ENCODE measurements at places on chromosomes 11 and 22. TPM values are rescaled to one million over a fixed set of nuclear protein-coding genes. Genes with fewer than 3 reads are reported as not detected.

GRCh38 chr11:17267576-17267975 is 9.0 kb upstream of the NUCB2 start:
- DNase-seq, result no peak
- no peaks in the 10 kb centered on the region for H3K27me3 ChIP-seq
- H3K36me3 ChIP-seq, result no peaks in the 10 kb centered on the region

- H3K4me3 ChIP-seq, result no peak overlapping the region
- no peak overlapping the region for H3K27ac ChIP-seq
- no peaks in the 10 kb centered on the region for H3K36me3 ChIP-seq
- no peaks in the 10 kb centered on the region for H3K27me3 ChIP-seq
- no peak for DNase-seq
These were observed 19.8 kb downstream of the MMP27 start for GRCh38 chr11:102685754-102686153.

- H3K4me3 ChIP-seq, result no peak overlapping the region
- no peaks in the 10 kb centered on the region for H3K36me3 ChIP-seq
- H3K27ac ChIP-seq, result no peak overlapping the region
- H3K4me1 ChIP-seq, result no peaks in the 10 kb centered on the region
- no peak for DNase-seq
- H3K27me3 ChIP-seq, result peaks cover 4% of the 10 kb centered on the region
These were observed 100.3 kb downstream of the SNX19 start for GRCh38 chr11:130815956-130816355.

The A4GALT gene
- 17.1 TPM for total RNA-seq

The CHRM1 gene
- 0.22 TPM for total RNA-seq

DNA sequence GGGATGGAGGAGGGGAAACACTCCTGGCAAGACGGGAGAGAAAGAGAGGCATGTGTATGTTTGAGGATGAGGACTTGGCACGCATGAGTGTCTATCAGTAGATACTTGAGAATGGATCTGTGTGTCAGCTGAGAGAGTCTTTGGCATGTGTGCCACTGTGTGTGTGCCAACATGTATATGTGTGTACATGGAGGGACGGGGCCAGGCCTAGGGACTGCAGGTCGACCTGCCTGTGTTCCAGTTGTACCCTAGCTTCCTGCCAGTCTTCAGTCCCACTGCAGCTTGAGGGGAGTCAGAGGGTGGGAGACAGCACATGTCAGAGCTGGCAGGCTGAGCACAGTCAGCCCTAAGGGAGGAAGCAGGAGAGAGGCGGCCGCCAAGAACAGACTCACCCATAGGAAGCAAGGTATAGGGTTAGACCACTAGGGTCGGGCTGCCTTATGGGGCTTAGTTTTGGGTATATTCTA is 5.6 kb downstream of the CLCF1 start:
- H3K27me3 ChIP-seq, result no peaks in the 10 kb centered on the region
- no peaks in the 10 kb centered on the region for H3K36me3 ChIP-seq
- DNase-seq, result no peak

DNA sequence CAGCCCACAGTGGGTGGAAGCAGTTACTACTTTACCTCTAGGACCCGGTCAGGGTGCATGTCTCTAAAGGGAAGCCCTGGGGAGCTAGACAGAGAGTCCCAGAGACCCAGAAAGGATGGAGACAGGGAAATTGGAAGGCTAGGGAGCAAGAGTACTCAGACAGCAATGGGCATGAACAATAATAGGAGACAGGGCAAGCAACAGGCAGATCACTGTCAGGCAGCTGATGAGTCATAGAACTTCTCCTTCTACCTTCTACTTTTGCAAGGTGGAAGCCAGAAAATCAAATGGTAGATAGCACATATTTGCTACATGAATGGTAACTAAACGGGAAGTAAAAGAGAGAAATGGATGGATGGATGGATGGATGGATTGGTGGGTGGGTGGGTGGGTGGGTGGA is 19.6 kb downstream of the CD5 start:
- no peaks in the 10 kb centered on the region for H3K36me3 ChIP-seq
- no peak for DNase-seq
- H3K4me1 ChIP-seq, result no peaks in the 10 kb centered on the region
- H3K27me3 ChIP-seq, result no peaks in the 10 kb centered on the region
- no peak overlapping the region for H3K4me3 ChIP-seq
- no peak overlapping the region for H3K27ac ChIP-seq

The OR52I1 gene
- total RNA-seq, result not detected

The KLHDC7B gene
- not detected for total RNA-seq

DNA sequence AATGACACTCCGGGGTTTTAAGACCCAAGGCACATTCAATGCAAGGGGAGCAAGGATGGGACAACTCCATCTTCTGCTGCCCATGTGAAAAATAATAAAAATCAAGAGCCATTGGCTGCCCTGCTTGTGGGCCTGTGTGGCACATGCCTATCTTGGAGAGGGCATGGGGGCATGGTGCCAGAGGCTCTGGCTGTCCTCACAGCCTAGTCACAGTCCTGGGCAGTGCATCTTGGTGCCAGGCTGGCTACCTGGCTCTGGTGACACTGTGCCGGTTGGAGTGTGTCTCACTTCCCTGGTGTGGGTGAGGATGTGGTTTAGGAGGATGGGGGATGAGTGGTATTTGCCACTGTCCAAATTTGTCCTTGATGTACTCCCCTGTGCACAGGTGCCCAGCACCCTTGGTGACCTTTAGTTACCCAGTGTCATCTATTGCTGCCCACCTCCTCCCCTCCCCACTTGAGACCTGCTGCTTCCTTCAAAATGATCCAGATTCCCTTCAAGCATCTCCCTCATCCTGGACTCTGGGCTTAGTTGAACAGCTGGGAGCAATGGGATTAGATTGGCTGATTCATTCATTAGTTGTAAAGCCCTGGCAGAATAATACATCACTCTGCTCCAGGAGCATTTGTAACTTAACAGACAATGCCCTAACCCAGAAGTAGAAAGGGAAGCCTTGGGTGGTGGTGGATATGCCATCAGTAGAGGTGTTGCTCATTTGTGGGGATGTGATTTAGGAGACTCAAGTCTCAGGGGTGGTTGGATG is 4.6 kb downstream of the TMEM86A start:
- no peak overlapping the region for H3K27ac ChIP-seq
- peaks cover 25% of the 10 kb centered on the region for H3K4me1 ChIP-seq
- no peaks in the 10 kb centered on the region for H3K27me3 ChIP-seq
- H3K36me3 ChIP-seq, result no peaks in the 10 kb centered on the region
- H3K4me3 ChIP-seq, result no peak overlapping the region

The AP1B1 gene
- 132 TPM for total RNA-seq

The BIRC3 gene
- 2.0 TPM for total RNA-seq

The CELSR1 gene
- 3.0 TPM for total RNA-seq

GRCh38 chr22:37379722-37380121 is 47.6 kb downstream of the ELFN2 start:
- no peaks in the 10 kb centered on the region for H3K36me3 ChIP-seq
- peaks cover 17% of the 10 kb centered on the region for H3K27me3 ChIP-seq
- H3K27ac ChIP-seq, result no peak overlapping the region
- H3K4me3 ChIP-seq, result no peak overlapping the region

The JAML gene
- 4.0 TPM for total RNA-seq

DNA sequence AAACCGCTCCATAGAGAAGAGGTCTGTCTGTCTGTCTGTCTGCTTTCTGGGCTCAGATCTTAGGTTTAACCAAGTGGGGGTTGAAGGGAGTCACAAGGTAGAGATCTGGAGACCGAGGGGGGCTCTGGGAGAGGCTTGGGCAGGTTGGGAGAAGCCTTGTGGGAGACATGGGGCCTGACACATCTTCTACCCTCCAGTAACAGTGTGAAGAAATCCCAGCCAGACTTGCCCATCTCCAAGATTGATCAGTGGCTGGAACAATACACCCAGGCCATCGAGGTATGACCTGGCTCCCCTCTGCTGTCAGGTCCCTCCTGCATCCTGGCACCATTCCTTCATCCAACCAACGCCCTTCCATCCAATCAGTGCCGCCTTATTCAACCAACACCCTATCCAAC is 7.4 kb downstream of the PRR33 start:
- H3K36me3 ChIP-seq, result peaks cover 63% of the 10 kb centered on the region
- H3K4me1 ChIP-seq, result peaks cover 20% of the 10 kb centered on the region
- DNase-seq, result no peak
- H3K4me3 ChIP-seq, result no peak overlapping the region
- no peaks in the 10 kb centered on the region for H3K27me3 ChIP-seq
- H3K27ac ChIP-seq, result no peak overlapping the region

GRCh38 chr11:5679811-5680210 is 5.1 kb downstream of the TRIM5 start:
- no peaks in the 10 kb centered on the region for H3K4me1 ChIP-seq
- H3K27ac ChIP-seq, result no peak overlapping the region
- no peaks in the 10 kb centered on the region for H3K27me3 ChIP-seq
- no peak for DNase-seq
- peaks cover 23% of the 10 kb centered on the region for H3K36me3 ChIP-seq
